ENCODE measurements at places on chromosomes 3 and 15. TPM values are rescaled to one million over a fixed set of nuclear protein-coding genes. Genes with fewer than 3 reads are reported as not detected.

DNA sequence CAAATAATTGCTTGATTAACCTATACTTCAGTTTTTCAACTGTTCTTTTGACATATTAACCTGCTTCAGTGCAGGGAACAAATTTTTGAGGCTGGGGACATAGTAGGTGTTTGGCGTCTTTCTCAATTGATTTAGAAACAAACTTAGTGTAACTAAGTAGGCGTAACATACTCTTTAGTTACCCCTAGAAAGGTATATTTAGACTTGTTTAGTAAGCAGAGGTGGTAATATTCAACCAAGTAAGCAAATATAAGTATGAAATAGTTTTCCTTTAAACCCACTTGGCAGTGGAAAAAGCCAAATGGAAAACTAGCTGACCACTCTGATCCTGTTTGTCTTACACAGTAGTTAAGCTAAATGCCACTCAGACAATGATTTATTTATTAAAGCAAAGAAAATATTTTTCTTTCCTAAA is 113.2 kb downstream of the MBNL1 start:
- H3K4me1 ChIP-seq: peaks cover 18% of the 10 kb centered on the region
- no peaks in the 10 kb centered on the region for H3K36me3 ChIP-seq
- H3K27ac ChIP-seq: no peak overlapping the region

DNA sequence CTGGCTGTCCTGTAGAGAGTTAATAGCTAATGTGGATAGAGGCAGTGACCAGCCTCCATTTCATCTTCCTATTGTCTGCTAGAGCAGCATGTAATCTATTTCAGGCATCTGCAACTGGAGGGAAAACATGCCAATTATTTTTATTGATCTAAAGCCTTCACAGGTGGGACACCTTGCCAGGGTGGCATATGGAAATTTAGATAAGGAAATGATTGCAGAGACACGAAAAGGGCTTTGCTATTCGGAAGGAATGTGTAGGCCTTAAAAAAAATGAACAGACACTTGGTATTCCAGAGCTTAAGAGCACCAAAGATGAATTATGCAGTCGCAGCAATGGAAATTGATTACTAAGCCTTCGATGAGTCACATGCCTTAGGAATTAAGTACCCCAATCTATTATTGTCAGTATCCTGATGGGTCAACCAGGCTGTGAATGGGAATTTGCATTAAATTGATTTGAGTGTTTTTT is 454.7 kb downstream of the SQOR start:
- no peak overlapping the region for H3K27ac ChIP-seq
- no peaks in the 10 kb centered on the region for H3K4me1 ChIP-seq
- no peak for DNase-seq
- no peaks in the 10 kb centered on the region for H3K27me3 ChIP-seq
- no peak overlapping the region for H3K4me3 ChIP-seq
- H3K36me3 ChIP-seq: no peaks in the 10 kb centered on the region

DNA sequence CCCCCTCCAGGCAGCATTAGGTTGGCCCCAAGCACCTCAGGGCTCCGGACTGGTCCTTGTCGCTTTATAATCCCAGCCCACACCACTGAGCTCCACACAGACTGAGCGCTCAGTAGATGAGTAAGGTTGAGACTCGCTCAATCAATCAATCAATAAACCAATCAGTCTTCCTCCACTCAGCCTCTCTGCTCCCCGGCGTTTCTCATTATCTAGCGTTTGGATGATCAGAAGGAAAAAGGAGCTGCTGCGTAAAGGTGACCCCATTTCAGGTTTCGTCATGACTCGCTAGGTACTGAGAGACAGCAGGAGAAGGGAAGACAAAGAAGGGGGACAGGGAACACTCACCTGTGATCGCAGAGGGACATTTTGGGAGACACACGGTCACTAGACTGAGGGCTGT is 41.2 kb downstream of the ZNF710 start:
- no peaks in the 10 kb centered on the region for H3K27me3 ChIP-seq
- DNase-seq: no peak
- no peaks in the 10 kb centered on the region for H3K4me1 ChIP-seq
- no peak overlapping the region for H3K27ac ChIP-seq
- H3K4me3 ChIP-seq: no peak overlapping the region

DNA sequence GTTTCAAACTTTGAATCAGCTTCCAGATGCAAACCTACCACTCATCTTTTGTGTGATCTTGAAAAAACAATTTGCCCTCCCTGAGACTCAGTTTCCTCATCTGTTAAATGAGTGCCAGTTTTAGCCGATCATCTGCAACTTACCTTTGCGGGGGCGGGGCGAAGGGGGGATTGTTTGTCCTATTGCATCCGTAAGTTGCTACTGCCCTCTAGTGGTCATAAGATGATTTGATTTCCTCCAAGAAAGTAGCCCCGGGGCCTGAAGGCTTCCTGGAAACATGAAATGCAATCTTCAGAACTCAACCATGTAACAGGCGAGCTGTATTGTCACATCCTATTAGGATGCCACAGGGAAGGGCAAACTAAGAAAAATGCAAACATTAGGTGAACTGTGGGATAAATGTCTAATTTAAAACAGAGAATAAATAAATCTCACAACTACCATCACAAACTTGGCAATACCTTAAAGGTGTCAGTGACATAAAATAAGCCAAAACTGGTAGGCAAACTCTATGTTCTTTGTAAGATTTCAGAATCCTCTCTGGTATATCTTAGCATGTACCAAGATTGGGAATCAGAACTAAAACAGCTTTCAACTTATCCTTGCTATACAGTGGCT is 63.5 kb upstream of the CLDN18 start:
- H3K36me3 ChIP-seq: no peaks in the 10 kb centered on the region
- no peaks in the 10 kb centered on the region for H3K4me1 ChIP-seq
- no peaks in the 10 kb centered on the region for H3K27me3 ChIP-seq
- no peak overlapping the region for H3K4me3 ChIP-seq
- H3K27ac ChIP-seq: no peak overlapping the region

- H3K4me1 ChIP-seq: peaks cover 13% of the 10 kb centered on the region
- no peak overlapping the region for H3K4me3 ChIP-seq
- H3K36me3 ChIP-seq: no peaks in the 10 kb centered on the region
- no peak overlapping the region for H3K27ac ChIP-seq
These were observed 18.8 kb downstream of the MYL3 start for GRCh38 chr3:46844397-46844796.

DNA sequence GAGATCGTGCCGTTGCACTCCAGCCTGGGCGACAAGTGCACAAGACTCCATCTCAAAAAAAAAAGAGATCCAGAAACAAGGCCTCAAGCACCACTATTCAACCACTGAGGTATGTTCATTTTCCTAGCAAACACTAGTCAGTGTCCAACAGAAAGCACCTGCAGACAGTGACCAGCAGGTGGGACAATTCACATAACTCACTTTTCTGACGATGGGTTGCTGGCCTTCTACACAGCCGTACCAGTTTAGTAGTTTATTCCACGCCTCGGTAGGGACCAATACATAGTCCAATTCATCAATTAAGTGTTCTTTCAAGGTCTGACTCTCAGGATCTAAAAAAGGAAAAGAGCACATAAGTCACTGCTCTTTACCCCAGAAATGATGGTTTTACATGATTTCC is 12.4 kb downstream of the USP4 start:
- H3K27me3 ChIP-seq: no peaks in the 10 kb centered on the region
- DNase-seq: peak; percentile 34
- no peaks in the 10 kb centered on the region for H3K4me1 ChIP-seq
- H3K27ac ChIP-seq: no peak overlapping the region
- H3K4me3 ChIP-seq: no peak overlapping the region
- no peaks in the 10 kb centered on the region for H3K36me3 ChIP-seq

The NANOGP8 gene
- total RNA-seq: not detected

The STAC gene
- total RNA-seq: not detected

The SMARCC1 gene
- total RNA-seq: 128 TPM
